ENCODE measurements at places on chromosomes 7 and 10.

DNA sequence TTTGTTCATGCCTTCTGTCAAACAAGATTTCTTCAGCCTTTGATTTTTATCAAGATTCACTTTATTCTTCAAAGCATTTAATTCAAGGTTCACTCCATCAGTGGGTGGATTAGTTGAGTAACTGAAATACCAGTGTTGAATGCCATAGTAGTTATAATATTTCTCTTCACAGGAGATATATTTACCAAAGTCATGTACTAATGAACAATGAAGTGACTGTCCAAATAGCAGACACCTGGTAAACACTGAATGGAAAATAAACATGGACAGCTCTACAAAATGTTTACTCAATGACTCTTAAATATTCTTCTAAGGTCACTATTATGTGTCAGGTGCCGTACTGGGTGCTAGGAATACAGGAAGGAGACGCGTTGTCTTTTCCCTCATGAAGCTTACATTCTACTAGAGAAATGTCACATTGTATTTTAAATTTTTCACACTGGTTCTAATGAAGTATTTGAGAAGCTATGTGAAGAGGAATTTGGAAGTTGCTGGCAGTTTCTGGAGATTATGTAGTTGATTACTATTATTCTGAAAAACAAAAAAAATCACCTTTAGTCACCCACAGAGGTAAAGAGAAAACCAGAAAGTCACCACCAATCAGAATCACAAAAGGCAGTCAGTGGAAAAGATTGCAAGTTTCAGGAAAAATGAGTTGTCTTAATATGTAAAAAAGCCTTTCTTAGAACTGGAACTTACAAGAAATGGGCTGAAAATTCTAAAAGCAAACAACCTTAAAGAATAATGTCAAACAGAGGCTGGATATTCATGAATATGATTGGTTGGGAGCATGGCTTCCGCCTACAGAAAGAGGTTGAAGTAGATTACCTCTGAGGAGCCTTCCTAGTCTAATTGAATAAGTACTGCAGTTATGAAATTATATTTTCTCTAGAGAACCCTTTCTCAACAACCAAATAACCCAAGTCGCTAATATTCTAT is 84.5 kb downstream of the RTKN2 start:
- DNase-seq: no peak

- DNase-seq: no peak
Observed at GRCh38 chr7:43669286-43670081, 59.8 kb downstream of the COA1 start.

DNA sequence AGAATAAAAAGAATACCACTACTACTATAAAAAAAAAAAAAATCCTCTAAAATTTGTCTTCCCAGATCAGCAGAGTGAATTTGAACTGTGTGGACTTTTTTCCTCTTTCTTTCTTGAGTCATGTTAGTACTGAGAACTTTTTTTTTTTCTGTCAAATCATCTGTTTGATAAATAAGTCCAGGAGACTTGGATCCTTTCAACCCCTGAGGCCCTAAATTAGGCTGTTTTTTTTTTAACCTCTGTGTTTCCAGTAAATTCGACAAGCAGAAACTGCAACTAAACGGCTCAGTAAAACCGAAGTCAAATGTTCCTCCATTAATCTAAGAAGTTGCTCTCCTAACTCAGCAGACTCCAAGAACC is 2.7 kb downstream of the MAP3K8 start:
- no peak for DNase-seq

DNA sequence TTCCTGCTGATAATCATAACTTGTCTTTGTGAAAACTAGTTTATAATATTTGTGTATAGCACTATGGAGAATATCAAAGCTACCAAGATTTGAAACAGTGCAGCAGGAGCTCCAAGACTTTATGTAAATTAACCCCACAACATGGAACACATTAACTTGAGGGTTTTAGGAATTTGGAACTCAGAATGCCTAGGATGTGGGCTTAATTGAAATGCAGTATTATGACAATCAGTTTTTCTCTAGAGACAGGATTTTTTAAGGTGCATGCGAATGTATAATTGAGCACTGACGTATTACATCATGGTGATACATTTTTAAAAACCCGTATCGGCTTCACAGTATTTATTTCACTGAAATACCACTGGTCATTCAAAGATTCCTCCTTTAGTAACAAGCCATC is 313.1 kb upstream of the DGKB start:
- no peak for DNase-seq

DNA sequence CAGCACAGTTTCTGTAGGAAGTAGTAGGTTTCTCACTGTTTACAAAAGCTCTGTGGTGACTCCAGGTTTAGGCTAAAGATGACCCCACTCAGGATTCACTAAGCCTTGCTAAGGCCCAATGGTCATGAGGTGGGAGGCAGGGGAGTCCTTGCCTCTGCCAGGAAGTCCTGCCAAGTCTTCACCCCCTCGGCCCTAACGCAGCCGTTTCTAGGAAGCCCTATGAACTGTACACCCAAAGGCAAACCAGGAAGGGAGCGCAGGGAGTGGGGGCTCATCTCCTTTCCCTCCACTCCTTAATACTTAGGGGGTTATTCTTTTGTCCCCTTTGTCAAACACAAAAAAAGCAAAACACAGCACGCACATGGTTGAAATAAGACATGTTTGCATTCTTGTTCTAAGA is 64.6 kb downstream of the CTBP2 start:
- no peak for DNase-seq

- no peak for DNase-seq
Observed at GRCh38 chr10:77861366-77861765, 65.2 kb downstream of the DLG5 start.

DNA sequence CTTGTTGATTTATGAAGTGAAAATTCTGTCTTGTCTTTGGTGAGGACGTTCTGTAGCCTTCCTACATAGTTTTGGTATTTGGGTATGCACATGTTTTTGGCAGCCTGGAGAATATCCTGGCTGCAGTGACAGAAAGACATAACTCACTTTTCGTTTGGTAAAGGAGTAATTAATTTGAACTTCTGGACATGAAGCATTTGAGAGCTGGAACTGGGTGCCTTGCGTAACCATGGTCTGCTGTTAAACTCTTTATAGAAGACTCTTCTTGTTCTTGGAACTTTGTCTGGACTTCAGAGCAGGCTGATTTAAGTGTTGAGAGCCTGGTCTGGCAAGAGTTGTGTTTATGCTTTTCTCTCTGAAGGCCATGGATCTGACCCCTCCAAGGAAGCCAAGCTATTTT is 231.3 kb downstream of the LRMDA start:
- DNase-seq: no peak

- no peak for DNase-seq
Observed at GRCh38 chr10:6583447-6583846, 3.4 kb upstream of the PRKCQ start.

- no peak for DNase-seq
Observed at GRCh38 chr7:28481091-28481926, 69.0 kb downstream of the CREB5 start.

DNA sequence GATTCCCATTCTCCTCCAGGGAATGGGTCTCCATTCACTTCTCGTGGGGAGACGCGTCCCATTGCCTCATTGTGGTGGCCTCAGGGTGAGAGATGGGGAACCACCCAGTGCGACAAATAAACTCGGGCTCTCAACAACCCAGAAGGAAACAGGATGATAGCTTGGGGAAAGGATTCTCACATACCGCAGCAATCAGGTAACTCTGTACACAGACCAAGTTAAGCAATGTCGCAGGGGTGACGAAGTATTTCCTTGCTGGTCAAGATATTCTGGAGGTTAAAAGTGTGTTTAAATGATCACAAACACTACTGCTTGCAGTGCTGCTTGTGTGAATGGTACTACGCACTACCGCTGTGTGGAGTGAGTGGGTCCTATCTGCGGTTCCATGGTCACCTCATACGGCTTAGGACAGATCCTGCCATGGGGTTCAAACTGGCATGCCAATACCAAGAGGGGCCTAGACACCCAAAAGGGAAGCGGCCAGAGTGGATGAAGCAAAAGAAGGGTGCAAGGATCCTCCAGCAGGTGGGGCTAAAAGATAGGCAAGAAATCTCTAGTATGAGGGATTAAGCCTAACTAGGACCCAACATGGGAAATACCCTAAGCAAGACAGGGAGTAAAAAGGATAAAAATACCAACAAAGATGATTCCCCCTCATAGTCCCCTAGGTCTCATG is 143.8 kb upstream of the TMEM106B start:
- DNase-seq: peak; percentile 25

DNA sequence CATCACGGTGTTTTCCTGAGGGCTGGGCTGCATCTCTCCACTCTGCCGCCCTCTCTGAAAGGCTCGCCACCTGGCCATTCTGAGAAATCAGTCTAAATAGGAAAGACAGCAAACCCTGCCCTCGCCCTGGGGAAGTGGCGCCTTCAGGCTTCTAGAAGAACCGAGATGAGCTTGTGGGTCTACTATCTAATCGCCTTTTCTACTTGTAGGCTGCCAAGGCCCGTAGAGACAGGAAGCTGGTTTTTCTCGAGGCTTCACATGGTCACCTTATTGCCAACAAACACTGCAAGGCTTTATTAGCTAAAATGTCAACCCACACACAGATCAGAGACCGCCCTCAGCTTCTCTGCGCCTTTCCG is 21.4 kb downstream of the LAT2 start:
- DNase-seq: no peak

DNA sequence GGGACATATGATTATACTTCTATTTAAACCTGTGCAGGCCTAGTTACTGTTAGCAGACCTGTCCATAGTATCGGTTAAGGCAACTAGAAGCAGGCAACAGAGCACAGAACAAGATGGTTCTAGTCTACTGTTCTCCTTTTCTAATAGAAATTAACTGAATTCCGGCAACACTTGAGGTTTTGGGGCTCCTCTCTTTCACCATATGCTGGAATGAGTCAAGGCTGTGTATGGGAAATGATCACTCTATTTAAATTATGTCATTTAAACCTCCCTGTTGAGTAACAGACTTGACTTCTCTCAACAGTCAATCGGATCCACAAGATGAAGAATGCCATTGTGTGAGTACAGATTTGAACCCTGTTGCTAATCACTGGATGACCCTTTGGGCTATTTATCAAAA is 6.2 kb upstream of the OTUD1 start:
- DNase-seq: no peak

DNA sequence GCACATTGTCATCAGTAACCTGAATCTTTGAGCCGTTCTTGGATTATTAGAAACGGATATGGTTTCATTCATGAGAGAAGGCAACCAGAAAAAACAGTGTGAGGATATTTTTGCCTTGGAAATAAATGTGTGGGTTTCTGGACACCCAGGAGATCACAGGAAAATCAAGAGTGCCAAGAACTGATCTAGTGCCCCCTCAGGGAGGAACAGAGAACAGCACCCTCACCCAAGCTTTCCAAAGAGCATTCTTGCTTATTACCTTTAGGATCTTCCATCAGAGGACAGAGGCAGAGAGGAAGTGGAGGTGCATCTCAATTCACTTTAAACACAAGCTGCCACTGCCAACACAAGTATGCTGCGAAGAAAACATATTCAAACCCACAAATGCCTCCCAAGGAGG is 851.5 kb upstream of the COBL start:
- no peak for DNase-seq

GRCh38 chr7:17150018-17150417 is 148.4 kb upstream of the AHR start:
- DNase-seq: no peak

DNA sequence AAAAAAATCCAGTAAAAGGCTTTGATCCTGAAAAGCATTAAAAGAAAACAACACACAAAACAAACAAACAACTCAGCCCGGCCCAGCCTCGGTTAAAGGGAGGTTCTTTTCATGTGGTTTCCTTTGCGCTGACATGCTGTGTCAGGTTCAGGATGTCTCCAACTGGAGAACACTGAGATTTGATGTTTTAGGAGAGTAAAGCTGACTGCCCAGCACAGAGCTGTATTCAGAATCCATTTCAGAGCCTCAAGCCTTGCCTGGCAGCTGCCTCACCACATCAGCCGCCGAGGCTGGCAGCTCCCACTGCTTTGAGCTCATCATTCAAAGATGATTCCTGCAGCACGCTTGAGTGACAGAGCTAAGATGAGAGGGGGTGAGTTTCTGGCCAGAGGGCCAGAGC is 205.8 kb upstream of the LYZL1 start:
- DNase-seq: no peak

GRCh38 chr7:145431834-145432233 is 596.0 kb upstream of the TPK1 start:
- no peak for DNase-seq

- DNase-seq: no peak
Observed at GRCh38 chr7:74153736-74154135, 20.4 kb upstream of the EIF4H start.

- no peak for DNase-seq
Observed at GRCh38 chr7:111356941-111357340, 205.4 kb downstream of the IMMP2L start.

DNA sequence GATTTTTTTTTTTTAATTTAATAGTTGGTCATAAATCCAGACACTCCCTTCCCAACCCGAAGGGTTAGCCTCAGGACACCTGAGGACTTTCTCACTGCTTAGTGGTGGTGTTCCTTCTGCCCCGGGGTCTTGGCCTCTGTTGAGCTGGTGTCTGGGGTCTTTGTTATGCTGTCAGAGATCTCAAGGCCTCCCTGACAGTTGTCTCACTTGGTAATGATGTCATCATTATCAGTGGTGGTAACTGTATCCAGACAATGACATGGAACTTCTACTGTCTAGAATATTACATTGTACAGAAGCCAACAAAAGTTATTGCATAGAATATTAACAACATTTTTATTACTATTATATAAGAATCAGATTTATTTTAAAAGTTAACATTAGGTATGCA is 32.9 kb downstream of the PPP2R2D start:
- DNase-seq: no peak

DNA sequence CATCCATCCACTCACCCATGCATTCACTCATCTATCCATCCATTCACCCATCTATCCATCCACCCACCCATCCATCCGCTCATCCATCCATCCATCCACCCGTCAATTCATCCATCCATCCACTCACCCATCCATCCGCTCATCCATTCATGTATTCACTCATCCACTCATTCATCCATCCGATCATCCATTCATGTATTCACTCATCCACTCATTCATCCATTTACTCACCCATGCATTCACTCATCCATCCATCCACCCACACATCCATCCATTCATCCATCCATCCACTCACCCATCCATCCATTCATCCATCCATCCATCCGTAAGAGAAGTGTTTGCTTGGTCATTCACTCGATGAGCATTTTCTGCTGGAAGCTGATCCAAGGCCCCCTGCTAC is 8.7 kb upstream of the PSMG3 start:
- no peak for DNase-seq

DNA sequence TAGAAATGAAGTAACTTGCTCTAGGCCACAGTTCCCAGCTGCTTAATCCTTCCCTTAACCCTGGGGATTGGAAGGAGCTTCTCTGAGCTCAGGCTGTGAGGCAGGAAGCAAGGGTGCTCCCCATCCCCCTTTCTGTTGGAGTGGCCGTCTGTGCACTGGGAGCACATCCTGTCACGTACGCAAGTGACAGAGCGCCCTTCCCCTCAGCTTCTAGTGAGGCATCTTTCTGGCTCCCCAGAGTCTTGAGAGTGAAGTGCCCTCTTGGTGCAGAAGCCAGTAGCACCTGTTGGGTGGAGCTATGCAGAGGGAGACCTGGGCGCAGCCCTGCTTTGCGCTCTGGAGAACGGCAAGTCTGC is 47.8 kb downstream of the SHH start:
- no peak for DNase-seq

Data from stimulated activated CD8-positive, alpha-beta memory T cell treated with anti-CD3 and anti-CD28 coated beads, Interleukin-4, amount 100 ng/mL, for 1 hour (primary cell).